ENCODE measurements at places on chromosomes 5 and 9.

- DNase-seq = no peak
These were observed 3.3 kb upstream of the BRD3 start for GRCh38 chr9:134071149-134071548.

DNA sequence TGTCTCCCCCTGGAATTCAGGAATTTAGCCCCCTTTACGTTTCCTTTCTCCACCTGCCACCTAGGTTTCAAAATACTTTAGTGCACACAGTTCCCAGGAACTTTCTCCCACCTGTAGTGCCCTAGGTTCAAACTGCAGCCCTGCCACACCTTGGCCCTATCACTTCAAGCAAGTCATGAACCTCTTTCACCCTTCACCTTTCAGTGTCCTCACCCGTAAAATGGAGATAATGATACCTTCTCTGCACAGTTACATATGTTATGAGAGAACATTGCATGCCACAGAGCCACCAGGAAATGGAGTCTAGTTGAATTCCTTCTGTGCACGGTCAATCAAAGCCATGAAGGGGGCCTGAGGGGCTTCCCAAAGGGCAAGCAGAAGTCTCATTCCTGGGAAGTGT, 9.8 kb upstream of the EEIG1 start:
- no peak for DNase-seq

DNA sequence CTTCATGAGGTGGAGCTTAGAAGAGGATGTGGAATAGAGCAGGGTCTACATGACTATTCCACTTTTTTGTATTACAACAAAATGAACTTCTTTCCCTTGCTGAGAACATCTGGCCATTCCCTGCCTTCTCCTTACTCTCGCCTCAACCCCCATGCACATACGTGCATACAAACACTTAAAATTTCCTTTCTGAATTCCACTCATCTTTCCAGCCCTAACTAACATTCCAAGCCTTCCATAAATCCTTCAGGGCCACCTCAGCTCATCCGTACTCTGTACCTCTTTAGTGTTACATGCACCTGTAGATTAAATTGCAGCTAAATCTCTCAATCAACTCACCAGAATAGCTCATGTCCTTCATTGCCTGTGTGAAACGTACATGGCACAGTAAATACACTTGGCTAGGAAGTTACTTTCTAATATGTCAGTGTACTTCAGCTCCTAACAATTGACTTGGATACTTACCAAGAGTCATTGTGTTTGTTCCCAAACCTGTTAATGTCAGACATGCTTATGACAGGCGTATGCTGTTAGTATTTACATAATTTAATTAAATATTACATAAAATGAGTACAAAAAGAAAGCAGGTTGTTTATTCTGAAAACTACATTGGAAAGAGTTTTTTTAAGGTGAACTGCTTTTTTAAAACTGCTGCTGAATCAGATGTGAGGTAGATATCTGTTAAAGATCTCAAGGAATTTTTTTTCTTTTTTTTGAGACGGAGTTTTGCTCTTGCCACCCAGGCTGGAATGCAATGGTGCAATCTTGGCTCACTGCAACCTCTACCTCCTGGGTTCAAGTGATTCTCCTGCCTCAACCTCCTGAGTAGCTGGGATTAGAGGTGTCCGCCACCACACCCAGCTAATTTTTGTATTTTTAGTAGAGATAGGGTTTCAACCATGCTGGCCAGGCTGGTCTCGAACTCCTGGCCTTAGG, 55.7 kb downstream of the GLIS3 start:
- no peak for DNase-seq

- DNase-seq = no peak
These were observed 47.4 kb upstream of the IL12B start for GRCh38 chr5:159377653-159378052.

GRCh38 chr9:89021154-89021803, 30.0 kb downstream of the S1PR3 start:
- peak; percentile 79 for DNase-seq

- DNase-seq = no peak
These were observed 7.1 kb downstream of the EIF4E1B start for GRCh38 chr5:176637556-176637955.

GRCh38 chr5:75510417-75510835, 1.0 kb downstream of the CERT1 start:
- DNase-seq = no peak

DNA sequence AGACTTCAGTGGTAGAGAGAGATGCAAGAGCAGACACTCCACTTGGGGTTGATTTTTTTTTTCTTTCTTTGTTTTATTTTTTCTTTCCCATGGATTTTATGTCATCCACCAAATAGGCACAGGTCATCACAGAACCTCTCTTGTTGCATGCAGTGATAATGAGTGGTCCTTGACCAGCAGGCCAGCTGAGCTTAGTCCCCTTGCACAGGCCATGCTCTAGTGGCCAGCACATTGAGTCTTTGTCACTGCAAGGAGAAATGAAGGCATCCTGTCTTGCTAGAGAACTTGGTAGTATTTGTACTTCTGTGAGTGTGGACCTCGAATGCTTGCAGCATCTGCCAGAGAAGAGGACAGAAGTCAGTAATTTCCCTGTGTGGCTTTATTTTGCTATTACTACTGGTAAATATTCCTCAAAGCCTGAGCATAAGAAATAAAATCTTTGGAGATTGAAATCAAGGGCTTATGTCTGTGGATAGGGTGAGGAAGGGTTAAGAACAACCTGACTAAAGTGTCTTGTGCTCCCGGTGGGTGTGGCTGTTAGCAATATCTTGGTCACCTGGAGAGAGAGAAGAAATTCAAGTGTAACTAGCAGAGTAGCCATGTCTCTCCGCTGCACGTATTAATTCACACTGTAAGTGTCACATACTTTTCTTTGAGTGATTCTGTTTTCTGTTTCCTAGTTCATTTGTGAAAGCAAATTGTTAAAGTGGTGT, 45.3 kb upstream of the NCS1 start:
- DNase-seq = no peak

- DNase-seq = no peak
These were observed 19.4 kb upstream of the RECK start for GRCh38 chr9:36017278-36017677.

DNA sequence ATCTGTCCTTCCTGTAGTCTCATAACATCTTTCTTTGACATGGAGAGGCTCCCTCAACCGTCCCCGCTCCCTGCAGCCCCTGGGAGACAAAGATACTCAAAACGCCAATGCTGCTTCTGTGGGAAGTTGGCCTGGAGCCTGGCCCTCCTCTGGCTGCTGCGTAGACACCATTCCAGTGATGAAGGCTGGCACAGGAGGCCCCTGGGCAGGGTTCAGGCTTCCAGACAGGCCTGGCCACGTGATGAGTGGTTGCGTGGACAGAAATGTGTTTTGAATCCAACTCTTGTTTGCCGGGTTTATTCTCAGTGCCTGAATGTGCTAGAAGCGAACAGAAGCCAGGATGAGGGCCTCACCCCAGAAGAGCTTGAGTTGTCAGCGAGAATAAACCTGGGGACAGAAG, 43.2 kb upstream of the NKX2-5 start:
- DNase-seq = no peak

DNA sequence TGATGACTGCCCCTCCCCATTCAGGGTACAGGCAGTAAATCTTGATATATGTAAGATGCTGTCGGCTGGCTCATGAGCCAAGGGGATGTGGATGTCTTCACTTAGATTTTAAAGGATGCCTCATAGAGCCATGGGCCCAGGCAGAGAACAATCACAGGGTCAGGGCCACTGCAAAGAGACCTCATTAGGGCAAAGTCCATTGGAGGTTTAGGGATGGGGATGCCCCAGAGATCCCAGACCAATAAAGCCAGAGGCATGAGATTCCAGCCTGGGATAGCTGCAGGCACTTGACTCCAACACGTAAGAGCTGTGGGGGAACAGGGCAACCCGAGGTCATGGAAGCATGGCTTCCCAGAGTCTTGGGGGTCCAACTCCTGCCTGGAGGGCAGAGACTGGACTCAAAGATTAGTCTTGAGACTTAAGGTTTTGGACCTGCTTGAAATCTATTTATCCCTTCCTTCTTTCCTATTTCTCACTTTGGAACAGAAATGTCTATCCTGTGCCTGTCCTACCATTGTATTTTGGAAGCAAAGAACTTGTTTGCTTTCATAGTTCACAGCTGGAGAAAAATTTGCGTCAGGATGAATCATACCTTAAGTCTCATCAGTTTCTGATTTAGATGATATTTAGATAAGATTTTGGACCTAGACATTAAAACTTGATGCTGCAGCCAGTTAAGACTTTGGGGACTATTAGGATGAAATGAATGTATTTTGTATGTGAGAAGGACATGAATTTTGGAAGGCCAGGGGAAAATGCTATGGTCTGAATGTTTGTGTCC, 101.3 kb upstream of the ADRA1B start:
- peak; percentile 10 for DNase-seq

All from HS-5 (cell line).